ENCODE measurements at places on chromosomes 4 and X.

- DNase-seq, result no peak
Measured at GRCh38 chrX:46634577-46634976, 61.0 kb downstream of the CHST7 start.

DNA sequence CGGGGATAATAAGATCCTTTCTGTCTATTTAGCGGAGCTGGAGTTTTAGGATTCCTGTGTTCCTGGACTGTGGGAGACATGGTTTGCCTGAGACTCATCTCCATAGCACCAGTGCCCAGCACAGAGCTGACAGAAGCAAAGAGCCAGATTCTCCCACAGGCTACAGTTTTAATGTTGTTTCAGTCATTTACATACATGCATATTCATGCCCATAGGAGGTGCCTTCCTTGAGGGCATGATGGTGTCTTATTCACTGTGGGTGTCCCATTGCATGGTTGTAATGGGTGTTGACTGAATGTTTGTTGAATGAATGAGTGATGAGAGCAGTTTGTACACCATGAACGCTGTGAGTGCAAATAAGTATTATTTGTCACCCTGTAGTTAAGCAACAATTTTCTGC lies 260.6 kb downstream of the EVC2 start:
- no peak for DNase-seq

GRCh38 chr4:40199179-40199670 lies 2.4 kb downstream of the RHOH start:
- DNase-seq, result no peak

DNA sequence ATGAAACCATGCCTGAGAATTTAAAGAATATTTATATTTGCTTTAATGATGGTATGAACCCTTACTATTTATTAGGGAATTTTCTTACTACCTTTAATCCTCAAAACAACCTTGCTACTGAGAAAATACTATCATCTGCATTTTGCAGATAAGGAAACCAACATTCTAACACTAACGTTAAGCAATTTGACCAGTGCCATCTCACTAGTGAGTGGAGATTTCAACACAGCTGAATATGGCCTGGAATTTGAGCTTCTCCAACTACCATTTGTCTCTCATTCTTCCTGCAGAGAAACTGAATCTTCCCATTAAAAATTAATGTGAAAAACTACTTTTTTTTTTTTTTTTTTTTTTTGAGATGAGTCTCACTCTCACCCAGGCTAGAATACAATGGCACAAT lies 380.9 kb upstream of the SMIM31 start:
- no peak for DNase-seq

- no peak for DNase-seq
Measured at GRCh38 chrX:43644124-43644701, 11.9 kb upstream of the MAOA start.

- DNase-seq, result no peak
Measured at GRCh38 chrX:10052906-10053625, 85.9 kb downstream of the CLDN34 start.

DNA sequence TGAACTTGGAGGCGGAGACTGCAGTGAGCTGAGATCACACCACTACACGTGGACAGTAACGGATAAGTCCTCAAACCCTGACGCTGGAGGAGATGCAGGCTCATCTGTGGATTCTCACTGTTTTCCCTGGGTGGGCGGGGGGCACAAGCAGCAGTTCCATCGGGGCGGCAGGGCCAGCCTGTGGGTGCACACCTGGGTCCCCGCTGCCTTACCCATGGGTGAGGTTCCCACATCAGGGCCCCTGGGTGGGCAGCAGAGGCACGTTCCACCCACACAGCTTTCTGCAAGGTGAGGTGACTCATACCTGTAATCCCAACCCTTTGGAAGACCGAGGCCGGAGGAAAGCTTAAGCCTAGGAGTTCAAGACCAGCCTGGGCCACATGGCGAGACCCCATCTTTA lies 56.6 kb upstream of the MXD4 start:
- no peak for DNase-seq

DNA sequence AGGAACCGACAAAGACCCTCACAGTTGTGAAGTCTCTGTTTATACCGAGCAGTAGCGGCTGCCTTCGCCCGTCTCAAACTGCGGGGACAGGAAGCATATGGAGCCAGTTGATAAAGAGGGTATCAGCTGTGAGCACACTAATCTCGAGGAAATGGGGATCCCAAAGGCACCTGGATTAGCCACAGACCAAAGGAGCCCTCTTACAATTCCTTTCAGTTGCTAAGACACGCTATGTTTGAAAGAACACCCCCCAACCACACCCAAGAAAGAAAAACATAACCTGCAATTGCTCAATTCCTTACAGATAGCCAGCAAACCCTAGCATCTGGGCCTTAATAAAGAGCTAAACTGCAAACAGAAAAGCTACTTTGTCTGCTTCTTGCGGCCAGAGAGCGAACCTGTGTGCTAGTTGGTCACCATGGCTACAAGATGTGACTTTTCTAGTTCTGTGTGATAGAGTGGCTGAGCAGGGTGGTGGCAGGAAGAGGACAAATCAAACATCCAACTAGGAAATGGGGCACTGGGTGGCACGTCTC lies 23.3 kb upstream of the CHRNA9 start:
- no peak for DNase-seq

GRCh38 chr4:28402751-28403150 lies 1542.1 kb downstream of the STIM2 start:
- DNase-seq, result no peak

- no peak for DNase-seq
Measured at GRCh38 chr4:6760865-6761264, 21.7 kb upstream of the KIAA0232 start.

DNA sequence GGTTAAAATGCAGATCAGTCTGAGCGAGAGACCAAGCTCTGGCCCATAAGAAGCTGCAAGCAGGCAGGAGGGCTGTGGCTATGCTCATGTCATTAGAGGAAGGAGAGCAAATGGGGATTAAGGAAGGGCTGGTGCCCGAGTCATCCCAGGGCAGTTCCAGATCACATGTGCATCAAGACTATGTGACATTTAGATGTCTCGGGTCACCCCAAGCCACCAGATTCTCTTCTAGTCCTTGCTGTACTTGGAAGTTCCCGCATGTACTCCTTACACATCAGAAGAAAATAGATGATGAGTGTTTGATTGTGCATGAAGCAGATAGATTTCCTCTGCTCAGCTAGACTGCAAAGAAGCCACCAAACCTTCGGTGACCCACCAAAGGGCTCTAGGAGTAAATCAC lies 42.1 kb upstream of the KLHL34 start:
- no peak for DNase-seq

DNA sequence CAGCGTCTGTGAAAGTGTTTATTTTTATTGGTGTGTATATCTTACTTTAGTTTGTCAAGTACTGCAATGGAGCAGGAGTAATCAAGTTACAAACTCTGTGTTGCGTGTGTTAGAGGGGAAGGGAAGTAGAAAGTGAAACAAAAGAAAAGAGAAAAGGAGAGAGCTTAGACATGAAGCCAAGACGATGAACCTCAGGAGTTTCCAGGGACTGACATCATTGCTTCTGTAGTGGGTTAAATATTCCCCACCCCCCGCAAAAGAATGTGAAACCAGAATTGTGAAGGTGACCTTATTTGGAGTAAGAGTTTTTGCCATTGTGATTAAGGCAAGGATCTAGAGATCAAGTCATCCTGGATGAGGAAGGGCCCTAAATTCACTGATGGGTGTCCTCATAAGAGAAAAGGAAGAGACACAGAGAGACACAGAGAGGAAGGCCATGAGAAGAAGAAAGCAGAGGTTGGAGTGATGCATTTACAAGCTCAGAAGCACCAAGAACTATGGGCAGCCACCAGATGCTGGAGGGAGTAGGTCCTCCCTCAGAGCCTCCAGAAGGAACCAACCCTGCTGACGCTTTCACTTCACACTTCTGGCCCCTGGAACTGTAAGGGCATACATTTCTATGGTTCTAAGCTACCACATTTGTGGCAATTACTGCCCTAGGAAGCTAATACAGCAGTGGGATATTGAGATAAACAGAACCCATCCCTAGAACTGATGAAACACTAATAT lies 173.6 kb upstream of the SFRP2 start:
- no peak for DNase-seq

- DNase-seq, result peak; percentile 44
Measured at GRCh38 chrX:2500803-2501558, at the start of the genes DHRSX and ZBED1. Gene DHRSX (minus strand): TSS chrX:2500976. CDS start chrX:2500925, 51 bp downstream. Gene ZBED1 (minus strand): TSS chrX:2500976. CDS start chrX:2490719, 10,257 bp downstream.

DNA sequence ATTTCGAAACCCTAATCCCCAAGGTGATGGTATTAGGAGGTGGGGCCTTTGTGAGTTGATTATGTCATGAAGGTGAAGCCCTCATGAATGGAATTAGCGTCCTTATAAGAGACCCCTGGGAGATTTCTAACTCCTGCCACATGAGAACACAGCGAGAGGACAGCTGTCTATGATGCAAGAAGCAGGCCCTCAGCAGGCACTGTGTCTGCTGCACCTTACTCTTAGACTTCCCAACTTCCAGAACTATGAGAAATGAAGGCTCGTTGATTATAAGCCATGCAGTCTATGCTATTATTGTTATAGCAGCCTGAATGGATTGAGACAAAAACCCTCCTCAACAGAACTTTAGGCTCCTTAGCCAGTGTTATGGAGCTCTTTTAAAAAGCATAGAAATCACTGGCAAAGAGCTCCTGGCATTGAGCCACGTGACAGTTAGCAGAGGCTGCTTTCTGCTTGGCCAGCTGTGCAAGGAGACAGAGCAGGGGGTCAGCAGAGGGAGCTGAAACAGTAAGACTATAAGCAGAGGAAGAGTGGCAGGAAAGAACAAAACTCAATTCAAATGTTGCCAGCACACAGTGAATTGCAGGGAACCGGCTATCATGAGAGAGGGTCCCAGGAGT lies 219.2 kb upstream of the FAT1 start:
- DNase-seq, result no peak

GRCh38 chr4:126633306-126633705 lies 999.5 kb upstream of the INTU start:
- no peak for DNase-seq

GRCh38 chr4:59676389-59676788 lies 1523.7 kb upstream of the ADGRL3 start:
- no peak for DNase-seq

DNA sequence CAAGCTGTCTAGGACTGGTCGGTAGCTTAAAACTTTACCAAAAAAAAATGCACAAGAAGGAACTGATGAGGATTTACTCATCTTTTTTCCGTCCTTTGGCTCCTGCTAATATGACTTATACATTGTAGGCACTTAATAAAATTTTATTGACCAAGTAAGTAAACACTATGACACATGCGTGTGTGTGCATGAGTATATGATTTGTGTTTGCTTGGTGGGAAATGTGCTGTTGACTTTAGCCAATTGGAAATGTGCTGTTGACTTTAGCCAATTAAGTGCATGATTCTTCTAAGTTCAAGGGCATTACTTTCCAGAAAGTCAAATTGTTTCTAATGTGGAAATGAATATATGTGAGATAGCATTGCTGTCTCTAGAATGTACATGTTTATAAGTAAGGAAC lies 78.3 kb downstream of the FIP1L1 start:
- DNase-seq, result no peak

- DNase-seq, result no peak
Measured at GRCh38 chrX:134936542-134936941, 54.2 kb upstream of the SMIM10 start.

DNA sequence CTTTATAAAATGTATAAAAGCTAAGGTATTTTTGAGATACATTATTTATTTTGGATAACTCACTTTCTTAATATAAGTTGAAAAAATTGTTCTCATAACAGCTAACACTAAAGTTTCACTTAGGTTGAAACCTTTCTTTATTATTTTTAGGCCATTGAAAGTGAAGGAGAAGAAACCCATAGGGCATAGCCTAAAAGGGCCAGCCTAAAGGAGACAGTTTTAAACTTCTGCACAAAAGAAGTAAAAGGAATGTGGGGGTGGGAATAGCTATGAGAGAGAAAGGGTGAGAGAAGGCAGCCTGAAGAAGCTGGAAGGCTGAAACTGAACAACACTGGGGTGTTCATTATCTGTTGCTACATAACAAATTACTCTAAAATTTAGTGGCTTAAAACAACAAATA lies 57.6 kb upstream of the RAPGEF2 start:
- no peak for DNase-seq

GRCh38 chr4:155629956-155630355 lies 36.7 kb upstream of the GUCY1A1 start:
- DNase-seq, result no peak

DNA sequence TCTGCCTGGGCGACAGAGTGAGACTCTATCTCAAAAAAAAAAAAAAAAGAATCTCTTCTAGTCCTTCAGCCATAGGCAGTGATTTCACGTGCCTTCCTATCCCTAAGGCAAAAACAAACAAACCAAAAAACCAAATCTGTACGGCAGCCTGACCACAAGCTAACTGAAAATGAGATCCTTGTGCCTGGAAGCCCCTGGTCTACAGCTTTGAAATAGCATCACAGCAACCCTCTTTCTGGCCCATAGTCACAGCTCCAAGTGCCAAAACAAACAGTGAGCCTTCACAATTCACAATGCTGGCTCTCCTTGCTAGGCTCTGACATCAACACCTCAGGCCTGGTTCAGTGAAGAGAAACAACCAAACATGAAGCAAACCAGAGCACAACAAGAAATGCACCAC lies 46.1 kb downstream of the TMEM150C start:
- DNase-seq, result no peak

DNA sequence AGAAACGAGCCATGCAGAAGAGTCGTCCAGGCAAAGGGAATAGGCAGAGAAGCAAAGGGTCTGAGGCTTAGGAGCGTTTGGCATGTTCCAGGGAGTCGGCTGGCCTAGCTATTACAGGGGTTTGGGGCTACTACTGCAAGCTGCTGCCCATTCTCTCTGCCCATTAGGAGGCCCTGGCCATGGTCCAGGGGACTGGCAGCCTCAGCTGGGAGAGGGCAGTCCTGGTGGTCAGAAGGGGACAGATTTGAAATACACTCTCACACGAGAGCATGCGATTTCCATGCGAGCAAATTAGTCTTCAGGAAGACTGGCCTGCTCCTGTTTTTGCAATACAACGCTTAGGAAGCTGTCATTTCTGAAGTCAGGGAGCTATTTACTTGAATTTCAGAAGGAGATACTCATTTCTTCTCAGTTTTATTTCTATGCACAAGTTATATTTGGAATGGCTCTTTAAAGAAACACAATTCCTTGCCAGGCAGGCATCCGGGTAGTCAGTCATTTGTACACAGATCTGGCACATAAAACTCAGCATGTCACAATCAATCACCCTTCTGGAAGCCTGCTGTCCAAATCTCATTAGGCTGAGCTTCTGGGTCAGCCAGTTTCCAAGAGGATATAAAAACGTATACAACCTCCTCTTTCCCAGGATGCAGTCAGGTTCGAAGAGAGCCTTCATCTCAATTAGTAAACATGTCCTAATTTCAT lies 27.0 kb downstream of the PROM1 start:
- DNase-seq, result no peak

- DNase-seq, result peak; percentile 64
Measured at GRCh38 chr4:3106339-3107186, 32.1 kb downstream of the HTT start.
